ENCODE measurements at places on chromosomes 2 and 18. TPM values are rescaled to one million over a fixed set of nuclear protein-coding genes. Genes with fewer than 3 reads are reported as not detected.

- no peak for DNase-seq
These were observed 30.2 kb downstream of the GRHL1 start for GRCh38 chr2:9981655-9982054.

DNA sequence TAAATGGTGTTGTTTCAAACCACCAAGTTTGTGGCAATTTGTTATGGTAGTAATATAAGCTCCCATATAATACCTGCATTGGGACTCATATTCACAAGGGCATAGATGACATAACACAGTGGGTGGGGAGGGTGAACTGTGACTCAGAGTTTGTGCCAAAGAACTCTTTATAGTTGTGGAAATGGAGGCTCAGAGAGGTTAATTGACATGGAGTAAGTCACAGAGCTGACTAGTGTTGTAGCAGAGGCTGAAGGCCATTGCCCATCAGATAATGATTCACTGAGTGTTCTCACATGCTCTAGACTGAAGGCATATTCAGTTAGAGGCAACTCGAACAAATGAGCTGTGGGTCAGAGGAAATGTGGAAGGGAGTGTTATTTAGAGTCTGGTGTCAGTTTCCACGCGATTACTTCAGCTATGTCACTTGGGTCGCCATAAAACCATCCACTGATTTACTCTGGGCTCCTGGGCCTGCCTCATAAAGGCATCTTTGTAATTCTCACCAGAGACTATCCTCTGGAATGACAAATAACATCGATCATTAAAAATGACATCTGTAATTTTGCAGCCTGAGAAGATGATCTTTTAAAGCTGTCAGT is 264.7 kb downstream of the CCDC85A start:
- DNase-seq, result no peak

DNA sequence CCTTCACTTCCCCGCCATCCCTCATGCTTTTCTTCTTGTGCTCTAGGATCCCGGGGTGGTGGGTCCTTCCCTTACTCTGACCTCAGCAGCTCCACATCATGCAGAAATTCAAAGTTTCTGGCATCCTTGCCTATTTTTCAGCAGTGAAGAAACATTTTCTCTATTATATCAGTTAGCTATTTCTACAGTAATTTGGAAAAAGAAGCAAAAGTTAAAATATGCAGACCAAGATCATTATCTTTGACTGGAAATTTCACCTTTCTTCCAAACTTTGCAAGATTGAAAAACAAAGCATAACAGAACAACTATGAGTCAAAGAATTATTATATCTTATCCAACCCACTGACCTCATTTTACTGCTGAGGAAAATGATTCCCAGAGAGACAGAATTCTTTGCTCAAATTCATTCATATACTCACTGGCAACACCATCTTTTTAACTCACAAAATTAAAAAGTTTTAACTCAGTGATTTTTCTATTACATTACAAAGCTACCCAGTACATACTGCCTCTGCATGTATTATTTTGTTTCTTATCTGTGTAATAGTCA is 40.5 kb downstream of the ANTXR1 start:
- no peak for DNase-seq

GRCh38 chr2:166413255-166413654 is 37.5 kb upstream of the SCN9A start:
- DNase-seq, result no peak

DNA sequence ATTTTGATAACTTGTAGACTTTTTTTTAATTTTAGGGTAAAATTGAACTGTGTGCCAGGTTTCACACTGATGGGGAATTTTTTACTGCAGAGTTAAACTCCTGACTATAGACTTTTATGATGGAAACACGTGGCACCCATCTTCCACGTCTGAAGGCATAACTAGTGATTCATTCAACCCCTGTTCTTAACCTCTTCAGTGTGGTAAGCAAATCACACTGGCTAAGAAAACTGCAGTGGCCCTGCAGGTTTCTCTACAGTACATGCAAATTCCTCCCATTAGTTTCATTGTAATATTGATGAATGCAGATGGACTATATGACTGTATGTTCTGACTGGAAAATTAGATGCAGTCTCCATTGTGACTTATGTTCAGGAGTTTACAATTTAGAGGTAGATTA is 47.2 kb downstream of the SMAD4 start:
- no peak for DNase-seq

- DNase-seq, result no peak
These were observed 23.9 kb downstream of the BAZ2B start for GRCh38 chr2:159592441-159592840.

DNA sequence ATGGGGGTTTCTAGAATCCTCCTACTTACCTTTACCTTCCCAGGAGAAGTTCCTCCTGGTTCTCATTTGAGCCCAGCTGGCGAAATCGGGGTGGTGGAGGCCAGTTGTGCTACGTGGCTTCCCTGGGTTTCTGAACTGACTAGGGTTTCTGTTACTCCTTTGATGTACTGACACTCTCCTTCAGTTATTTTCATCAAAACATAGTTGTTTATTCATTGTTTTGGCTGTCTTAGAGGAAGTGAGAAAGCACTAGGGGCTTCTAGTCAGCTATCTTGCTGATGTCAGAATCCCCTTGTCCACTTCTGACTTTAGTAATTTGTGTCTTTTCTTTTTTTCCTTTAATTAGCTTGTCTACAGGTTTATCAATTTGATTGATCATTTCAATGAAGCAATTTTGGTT is 332.2 kb upstream of the TANK start:
- no peak for DNase-seq

DNA sequence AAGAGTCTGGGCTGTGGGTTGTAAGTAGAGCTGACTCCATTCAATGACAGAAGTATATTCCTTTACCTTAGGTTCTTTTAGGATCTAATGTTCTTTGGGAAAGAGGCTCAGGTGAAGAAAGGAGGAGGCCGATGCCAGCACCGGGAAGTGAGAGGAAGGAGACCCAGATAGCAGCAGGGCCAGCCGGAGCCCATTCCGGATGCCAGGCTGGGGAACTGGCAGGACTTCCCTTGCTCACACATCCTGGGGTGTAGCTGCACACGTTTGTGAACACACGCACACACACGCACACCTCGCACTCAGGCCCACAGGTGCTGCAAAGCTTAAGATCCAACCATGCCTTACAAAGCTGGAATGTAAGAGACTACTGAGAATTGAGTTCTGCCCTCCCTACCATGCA is 95.8 kb upstream of the SMAD2 start:
- no peak for DNase-seq

RGPD3 gene
- 0.71 TPM for total RNA-seq

TTN gene
- total RNA-seq, result 28.2 TPM

NT5C1B gene
- not detected for total RNA-seq

UGT1A4 gene
- not detected for total RNA-seq

ITGB6 gene
- 46.3 TPM for total RNA-seq

PREPL gene
- 40.7 TPM for total RNA-seq
